ENCODE measurements at places on chromosomes 3 and 15.
A peak's percentile ranks its signal among the peaks of the same experiment; 100 is the strongest.

DNA sequence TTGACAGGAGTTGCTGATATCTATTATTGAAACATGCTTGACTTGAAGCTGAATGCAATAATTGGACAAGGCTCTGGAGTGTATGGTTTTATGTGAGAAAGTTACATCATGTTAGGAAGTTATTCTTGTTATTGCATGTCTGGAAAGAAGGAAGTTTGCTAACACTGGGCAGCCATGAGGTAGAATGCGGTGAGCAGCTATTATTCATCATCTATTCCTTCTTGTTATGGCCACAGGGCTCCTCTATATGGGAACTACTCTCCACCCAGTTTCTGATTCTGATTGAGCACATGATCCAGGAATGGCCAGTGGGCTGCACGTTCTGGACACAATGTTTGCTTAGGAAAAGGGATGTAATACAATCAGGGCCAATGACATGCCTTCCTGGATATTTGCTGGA lies 37.8 kb upstream of the SCN5A start:
- no peak for DNase-seq

- DNase-seq = no peak
These were observed 68.0 kb upstream of the CMTM7 start for GRCh38 chr3:32323604-32324003.

DNA sequence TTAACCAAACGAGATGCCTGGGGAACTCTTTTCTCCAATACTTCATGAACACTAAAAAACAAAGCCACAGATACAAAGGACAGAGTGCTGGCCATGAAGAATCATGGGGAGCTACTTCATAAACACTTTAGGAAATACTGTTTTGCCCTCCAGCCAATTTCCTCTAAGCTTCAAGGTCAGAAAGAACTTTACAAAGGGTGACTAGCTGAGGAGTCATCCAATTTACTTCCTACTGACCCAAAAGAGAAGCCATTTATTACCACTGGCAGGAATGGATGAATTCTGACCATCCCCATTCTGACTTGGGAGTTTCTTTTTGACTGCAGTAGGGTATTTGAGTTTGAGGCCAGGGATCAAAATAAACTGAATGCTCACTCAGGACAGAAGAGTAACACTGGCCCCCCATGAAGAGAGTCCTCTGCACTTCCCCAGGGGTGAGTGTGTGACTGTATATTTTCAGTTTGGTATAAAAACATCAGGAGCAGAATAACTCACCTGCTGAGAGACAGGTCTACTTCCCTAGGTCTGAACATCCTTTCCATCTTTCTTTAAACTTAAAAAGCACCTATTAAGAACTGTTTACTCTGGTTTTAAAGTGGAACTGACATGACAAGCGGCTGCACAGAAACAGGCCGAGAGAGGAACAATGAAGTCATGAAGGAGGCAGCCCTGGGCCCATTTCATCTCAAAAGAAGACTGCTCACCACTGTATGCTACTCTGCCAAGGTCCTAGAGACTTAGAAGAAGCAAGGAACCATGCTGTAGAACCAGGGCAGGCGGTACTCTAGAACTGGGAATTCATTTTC lies 203.6 kb downstream of the TNIK start:
- peak; percentile 40 for DNase-seq

DNA sequence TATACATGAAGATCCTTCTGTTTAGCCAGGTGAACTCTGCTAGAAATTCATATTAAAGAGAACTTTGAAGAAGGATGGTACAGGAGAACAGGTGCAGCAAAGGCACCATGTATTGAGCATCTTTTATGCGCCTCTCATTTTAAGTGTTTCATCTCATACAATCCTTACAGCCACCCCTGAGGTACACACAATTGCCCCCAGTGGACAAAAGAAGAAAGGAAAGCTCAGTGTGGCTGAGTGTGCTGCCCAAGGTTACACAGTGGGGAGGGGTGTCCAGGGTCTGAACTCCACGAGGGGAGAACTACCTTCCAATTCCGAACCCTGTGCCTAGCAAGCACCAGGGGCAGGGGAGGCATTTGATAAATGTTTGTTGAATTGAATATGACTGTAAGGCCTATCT lies 98.6 kb downstream of the MECOM start:
- no peak for DNase-seq

GRCh38 chr3:190862209-190863118 lies at the start of gene GMNC:
TSS of gene GMNC (minus strand) at chr3:190862694. CDS start at chr3:190862615, 79 bp downstream.
- peak; percentile 50 for DNase-seq

DNA sequence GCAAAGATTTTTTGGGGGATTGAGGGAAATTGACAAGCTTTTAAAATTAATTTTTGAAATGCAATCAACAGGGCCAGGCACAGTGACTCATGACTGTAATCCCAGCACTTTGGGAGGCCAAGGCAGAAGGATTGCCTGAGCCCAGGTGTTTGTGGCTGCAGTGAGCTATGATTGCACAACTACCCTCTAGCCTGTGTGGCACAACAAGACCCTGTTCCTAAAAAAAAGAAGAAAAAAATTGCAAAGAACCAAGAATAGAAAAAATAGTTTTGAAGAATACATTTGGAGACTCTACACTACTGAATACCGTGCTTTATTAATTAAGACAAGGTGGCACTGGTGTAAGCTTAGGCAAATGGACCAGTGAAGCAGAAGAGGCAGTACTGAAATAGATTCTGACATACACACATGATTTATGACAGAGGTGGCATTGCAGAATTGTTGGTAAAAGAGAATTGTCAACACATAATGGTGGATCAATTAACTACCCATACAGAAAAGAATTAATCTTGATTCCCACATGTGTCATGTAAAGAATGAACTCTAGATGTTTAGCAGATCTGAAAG lies 443.3 kb upstream of the ATP11B start:
- no peak for DNase-seq

DNA sequence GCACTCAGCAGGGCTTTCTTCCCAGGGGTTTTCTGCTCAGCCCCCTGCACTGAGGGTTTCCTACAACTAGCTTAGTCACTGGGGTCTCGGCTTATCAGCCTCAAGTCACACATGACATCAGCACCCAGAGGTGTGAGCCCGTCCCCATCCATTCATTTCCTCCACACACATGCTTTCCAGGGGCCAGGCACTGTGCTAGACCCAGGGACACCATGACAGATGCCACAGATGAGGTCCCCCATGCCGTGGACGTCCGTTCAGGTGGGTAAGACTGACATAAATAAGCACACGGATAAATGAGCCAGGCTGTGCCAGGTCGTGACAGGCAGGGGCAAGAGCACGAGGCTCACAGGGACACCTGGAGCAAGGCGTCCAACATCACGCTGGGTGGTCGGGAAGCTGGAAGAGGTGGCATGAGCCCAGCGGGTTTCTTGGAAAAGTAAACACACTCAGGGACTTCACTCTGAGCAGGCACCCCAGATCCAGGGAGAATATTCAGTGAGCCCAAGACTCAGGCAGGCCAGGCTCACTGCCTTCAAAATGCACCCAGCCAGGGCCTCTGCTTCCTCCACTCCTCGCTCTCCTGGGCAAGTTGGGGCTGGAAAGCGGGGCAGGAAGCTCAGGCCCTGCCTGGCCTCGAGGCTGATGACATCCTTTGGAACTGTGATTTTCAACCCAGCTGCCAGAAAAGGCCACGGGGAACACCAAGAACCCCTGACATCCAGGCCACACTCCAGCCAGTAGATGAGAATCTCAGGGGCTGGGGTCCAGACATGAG lies 139.3 kb downstream of the CHSY1 start:
- DNase-seq = no peak

- DNase-seq = no peak
These were observed 10.6 kb downstream of the PIK3CB start for GRCh38 chr3:138824114-138824506.

- DNase-seq = peak; percentile 83
These were observed 36.9 kb downstream of the DNASE1L3 start for GRCh38 chr3:58173669-58174398.

- DNase-seq = no peak
These were observed 108.1 kb upstream of the GMNC start for GRCh38 chr3:190970560-190970959.
